ENCODE measurements at places on chromosomes 6 and 20. TPM values are rescaled to one million over a fixed set of nuclear protein-coding genes. Genes with fewer than 3 reads are reported as not detected.

DZANK1 gene
- 1.5 TPM for total RNA-seq

VWA7 gene
- total RNA-seq, result 1.6 TPM

GGTLC1 gene
- total RNA-seq, result not detected

LZTS3 gene
- 1.3 TPM for total RNA-seq

TOX2 gene
- total RNA-seq, result 1.2 TPM

HTR1E gene
- not detected for total RNA-seq
